CD4-positive, alpha-beta memory T cell (primary cell): ENCODE measurements at places on chromosomes 11 and 22.

- no peak for DNase-seq
Observed at GRCh38 chr22:38442967-38443627, 11.9 kb downstream of the KCNJ4 start.

GRCh38 chr22:27918341-27919221 is 475 bp downstream of the PITPNB start:
- peak; percentile 37 for DNase-seq

DNA sequence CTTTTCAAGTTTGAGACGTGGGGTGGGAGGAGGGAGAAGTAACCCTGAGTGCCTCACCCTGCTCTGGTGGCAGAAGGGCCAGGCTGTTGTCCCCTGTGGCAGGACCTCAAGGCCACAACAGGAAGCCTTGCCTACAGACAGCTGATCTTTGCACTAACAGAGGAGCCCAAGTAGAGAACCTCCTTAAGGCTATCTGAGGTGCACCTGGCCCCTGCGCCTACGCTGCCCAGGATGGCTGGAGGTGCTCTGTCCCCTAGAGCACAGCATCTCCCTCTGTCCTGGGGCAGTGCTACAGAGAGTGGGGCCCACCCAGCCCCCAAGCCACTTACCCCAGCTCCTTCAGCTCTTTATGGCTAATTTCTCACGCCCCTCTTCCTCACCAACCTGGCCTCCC is 27.0 kb downstream of the MYO7A start:
- no peak for DNase-seq

DNA sequence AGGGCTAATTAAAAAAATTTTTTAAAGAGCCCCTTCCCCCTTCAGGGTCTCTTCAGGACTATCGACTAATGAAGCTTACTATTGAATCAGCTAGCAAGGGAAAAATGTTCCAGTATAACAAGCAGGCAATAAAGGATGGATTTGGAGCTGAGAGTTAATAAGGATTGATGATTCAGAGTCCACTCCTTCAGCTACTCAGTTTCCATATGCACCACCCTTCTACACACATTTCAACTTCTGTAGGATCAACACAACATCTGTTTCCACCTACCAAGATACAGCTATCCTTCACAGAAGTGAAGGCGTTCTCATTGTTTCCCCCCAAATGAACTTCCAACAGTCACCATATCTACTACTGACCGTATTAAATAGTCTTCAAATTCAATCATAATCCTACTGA is 6.6 kb upstream of the ALKBH3 start:
- no peak for DNase-seq

GRCh38 chr11:116613206-116613875 is 159.4 kb downstream of the BUD13 start:
- no peak for DNase-seq

GRCh38 chr11:71996946-71997345 is 1.8 kb upstream of the IL18BP start:
- no peak for DNase-seq

DNA sequence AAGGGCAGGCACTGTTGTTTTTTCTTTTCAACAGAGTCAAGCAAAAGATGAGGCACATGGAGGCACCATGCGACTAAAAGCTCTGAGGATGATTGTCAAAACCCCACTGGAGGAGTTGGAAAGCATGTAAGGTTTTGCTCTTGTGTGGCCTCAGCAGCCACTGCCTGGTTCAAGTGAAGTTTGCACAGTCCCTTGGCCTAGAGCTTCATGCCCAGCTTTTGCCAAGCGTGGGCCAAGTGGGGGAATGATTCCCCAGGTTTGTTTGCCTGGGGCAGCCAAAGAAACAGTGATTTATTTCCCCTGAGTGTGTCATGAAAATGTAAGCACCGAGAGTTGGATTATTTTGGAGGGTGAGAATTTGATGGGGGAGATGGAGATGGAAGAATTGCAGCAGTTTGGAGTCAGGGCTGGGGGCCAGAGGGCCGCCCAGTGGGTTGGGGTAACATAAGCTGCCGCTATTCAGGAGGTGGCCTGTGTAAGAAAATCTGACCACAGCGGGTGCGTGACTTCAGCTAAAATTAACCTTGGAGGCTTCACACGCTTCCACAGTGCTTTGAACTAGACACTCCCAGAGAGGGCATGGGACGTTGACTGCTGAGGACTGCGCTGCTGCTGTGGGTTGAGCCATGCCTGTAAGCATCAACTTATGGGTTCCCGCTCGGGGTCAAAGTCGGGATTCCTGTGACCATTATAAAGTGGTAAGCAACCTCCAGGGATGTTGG is 100.7 kb downstream of the NAV2 start:
- no peak for DNase-seq

DNA sequence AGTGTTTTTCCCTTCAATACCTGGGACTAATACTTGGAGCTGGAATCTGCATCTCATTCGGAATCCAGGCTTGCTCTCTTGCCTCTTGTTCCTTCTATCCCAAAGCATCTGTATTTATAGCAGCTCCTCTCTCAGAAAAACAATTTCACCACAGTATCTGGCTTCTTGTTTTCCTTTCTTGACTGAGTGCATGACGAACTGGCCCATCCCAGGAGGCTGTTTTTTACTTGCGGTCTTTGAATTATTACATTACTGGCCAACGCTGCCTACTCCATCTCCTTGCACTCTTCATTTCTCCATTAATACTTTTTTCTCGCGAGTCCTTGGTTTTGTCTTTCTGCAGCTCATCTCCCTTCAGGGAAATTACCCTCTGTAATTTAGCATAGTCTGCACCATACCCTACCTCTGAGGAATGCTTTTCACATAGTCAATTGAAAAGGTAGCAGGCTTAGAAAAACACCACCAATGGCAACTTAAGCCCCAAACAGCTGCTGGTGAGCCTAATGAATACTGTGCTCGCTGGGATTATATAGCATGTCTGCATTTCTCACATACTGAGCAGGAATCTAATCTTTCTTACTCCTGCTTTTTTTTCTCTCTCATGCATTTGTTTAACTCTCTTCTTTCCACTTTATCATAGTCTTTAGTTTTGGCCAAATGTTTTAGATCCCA is 277.4 kb upstream of the SESN3 start:
- DNase-seq, result no peak

- DNase-seq, result no peak
Observed at GRCh38 chr11:77287615-77288273, 13.7 kb downstream of the GDPD4 start.

DNA sequence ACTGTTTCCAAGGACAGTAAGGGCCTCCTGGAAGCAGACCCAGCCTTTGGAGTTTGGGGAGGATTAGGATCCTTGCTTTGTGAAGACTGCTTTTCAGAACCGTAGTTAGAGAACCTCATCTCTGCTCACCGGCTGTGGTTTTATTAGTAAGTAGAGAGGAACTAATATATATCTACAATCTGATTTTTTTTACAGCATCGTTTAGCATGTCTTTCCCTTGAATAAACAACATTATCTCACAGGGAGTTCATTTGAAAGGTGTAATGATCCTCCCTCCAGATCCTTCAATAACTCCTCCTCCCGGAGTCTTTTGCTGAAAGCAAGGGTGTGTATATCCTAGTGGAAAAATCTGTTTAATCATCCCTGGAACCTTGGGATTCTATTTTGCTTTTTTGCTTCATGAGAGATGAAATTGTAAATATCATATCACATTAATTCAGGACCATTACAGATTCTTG is 132.7 kb downstream of the DBX1 start:
- no peak for DNase-seq

DNA sequence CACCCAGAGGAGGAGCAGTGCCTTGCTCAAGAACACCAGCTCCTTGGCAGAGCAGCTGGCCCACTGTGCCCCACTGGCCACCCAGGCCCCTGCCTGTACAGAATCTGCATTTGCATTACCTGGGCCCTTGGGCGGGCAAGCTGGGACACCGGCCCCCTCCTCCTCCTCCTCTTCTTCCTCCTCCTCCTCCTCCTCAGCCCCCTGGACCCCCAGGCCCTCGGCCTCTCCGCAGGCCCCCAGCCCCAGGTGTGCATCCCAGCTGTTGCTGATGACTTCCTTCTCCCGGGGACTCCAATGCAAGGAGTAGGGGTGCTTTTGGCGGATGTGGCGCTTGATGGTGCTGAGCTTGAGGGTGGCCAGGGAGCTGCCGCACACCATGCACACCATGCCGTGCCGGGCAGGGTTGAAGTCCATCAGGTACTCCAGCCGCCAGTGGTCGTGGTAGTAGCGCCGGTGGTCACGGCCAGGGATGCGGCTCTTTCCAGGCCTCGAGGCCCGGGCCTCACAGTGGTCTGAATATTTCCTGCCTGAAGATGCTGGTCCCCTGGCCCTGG is 2.8 kb downstream of the ZFTA start:
- DNase-seq, result no peak

- DNase-seq, result no peak
Observed at GRCh38 chr22:21669026-21669425, 3.2 kb downstream of the PPIL2 start.

DNA sequence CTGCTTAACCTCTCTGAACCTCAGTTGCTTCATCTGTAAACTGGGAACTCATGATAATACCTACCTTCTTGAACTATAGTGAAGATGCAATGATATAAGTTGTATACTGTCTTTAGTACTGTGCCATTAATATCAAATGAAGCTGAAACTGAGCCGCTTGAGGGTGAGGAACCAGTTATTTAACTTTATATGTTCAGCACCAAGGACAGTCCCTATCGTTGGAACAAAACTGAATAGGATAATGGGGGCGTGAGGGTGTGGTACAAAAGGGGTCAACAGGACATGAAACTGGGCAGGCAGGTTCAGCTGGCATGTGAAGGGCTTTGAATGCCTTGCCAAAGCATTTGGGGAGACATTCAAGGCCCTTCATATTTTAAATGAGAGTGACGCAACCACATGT is 112.6 kb downstream of the C11orf91 start:
- no peak for DNase-seq

DNA sequence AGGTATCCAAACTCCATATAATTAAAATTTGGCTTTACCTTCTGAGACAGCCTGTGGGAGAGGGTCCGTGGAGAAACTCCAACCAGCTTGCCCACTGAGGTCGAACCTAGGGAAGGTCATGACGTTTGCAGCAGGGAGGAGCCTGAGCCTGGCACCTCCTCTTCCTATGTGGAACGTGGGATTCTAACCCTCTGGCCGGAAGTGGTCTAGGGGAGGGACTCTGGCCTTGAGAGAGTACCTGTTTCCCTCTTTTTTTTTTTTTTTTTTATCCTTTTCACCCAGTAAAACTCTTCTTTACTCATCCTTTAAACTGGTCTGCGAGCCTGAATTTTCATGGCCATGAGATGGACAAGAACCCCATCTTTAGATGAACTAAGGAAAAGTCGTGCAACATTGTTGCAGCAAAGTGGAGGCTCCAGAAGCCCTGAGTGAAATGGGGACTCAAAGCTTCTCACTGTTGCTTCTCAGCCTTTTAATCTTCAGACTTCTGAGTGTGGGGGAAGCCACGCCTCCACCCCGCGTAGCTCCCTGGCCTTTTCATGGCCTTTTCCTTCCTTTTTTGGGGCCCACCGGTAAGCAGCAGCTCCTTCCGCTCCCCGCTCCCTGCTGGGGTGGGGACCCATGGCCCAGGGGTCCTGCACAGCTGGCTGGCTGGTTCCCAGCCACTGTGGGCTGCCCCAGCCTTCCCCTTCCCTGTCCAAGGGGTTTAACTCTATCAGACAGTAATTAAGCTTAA is 1359.9 kb downstream of the LRRC4C start:
- DNase-seq, result no peak

- DNase-seq, result no peak
Observed at GRCh38 chr11:1766719-1767398, 3.1 kb upstream of the CTSD start.

DNA sequence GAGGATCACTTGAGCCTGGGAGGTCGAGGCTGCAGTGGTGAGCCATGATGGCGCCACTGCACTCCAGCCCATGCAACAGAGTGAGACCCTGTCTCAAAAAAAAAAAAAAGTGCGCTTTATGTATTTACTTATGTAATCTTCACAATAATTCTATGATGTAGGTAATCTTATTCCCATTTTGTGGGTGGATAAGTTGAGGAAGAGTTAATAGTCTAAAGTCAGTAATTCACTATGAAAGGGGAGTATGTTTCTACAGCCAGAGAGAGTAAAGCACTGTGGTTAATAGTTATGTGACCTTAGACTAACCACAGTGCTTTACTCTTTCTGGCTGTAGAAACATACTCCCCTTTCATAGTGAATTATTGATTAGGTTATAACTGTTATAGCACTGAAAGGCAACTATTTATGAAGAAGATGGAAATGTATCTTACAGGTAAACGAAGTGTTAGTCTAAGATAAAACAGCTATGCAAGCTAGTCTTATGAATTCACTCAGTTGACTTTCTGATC is 11.9 kb downstream of the CTR9 start:
- no peak for DNase-seq

GRCh38 chr11:43982421-43982820 is 40.0 kb downstream of the C11orf96 start:
- DNase-seq, result no peak

- DNase-seq, result no peak
Observed at GRCh38 chr11:13149991-13150390, 127.6 kb upstream of the BMAL1 start.

- no peak for DNase-seq
Observed at GRCh38 chr11:94089341-94089740, 39.3 kb upstream of the PANX1 start.

GRCh38 chr22:49922484-49922883 is 4.0 kb downstream of the CRELD2 start:
- no peak for DNase-seq

DNA sequence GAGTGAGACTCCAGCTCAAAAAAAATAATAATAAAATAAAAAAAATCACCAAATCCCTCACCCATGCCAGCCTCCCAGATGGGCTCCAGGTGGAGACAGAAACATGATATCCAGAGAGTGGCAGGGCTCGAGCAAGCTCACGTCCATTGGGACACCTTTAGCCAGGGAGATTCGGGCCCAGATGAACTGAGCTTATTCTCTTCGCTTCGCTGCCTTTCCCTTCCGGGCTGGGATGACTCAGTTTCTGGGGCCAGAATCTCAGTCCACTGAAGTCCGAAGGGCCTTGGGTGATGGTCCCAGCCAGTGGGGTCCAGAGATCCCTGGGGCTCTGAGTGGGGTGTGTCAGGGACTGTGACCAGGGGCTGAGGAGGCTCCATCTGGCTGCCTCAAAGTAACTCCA is 23.0 kb upstream of the MYEOV start:
- DNase-seq, result no peak

DNA sequence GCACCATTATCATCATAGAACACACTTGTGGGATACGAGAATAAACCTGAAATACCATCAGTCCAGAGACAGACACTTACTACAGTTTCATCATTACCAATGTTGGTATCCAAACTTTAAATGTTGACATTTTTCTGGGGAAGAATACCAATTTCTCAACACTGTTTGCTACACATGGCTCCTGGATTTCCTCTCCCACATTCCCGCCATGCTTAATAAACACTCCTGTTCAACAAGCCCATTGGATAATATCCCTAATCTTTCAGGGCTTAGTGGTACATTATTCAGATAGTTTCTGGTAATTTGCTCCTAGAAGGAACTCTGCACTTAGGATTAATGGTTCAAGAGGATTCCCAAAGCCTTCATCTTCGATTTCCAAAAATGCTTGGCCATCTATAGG is 48.2 kb downstream of the CSF2RB start:
- DNase-seq, result no peak

GRCh38 chr11:44379141-44380008 is 69.4 kb upstream of the ALX4 start:
- no peak for DNase-seq
